ENCODE measurements at places on chromosomes 3 and 15.

DNA sequence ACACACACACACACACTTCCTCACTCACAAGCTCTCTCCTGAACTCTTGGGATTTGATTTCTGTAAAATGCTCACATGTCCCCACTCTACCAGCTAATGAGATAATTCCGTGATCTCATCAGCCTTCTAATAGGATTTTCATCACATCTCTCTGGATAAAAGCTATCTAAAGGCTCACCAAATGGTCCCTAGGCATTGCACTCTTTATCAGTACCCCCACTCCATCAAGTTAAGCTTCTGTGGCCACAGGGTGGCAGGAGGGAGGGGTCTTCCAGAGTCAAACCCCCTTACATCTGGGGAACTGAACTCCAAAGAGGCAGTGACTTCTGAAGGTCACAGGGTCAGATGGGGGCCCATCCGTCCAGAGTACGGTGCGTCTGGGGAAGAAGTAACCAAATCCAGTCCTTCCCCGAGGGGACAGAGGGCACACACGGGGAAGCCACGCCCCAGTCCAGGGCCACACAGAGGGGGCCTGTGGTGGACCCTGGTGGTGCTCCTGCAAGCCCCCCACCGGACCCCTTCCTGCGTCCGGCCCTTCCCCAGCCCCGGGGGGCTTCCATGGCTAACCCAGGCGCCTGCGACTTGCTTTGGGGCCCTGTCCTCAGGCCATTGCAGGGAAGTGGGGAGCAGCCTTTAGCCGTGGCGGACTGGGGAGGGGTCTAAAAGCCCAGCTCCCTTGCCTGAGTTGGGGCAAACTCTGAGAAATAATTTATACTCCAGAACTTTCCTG lies 25.5 kb downstream of the CPN2 start:
- DNase-seq, result no peak

DNA sequence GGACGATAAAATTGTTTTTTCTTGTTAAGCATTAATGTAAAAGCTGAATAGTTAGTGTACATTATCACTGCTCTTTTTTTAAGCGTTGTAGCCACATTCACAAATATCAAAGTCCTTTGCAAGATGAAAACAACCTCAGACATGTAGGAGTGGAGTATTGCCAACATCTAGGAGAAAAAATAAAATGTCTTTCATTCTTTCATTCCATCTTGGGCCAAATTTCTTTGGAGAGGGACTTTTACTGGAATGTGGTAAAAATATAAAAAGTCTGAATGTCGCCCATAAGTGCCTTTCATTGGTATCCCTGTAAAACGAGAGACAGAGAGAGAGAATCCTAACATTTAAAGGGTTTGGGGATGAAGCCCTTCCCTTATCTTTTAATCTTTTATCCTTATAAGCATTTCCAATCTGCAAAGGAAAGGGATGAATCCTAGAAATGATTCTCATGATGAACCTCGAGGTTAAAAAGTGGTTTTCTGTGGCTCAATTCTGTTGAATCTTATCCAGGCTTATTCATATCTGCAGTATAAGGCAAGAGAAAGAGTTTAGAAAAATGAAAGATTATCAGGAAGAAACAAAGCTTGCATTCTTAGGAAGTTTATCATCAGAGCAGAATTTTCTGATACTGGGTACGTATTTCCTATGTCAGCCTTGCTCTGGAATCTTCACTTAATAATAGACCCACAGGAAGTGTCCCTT lies 1031.7 kb downstream of the MCTP2 start:
- no peak for DNase-seq

DNA sequence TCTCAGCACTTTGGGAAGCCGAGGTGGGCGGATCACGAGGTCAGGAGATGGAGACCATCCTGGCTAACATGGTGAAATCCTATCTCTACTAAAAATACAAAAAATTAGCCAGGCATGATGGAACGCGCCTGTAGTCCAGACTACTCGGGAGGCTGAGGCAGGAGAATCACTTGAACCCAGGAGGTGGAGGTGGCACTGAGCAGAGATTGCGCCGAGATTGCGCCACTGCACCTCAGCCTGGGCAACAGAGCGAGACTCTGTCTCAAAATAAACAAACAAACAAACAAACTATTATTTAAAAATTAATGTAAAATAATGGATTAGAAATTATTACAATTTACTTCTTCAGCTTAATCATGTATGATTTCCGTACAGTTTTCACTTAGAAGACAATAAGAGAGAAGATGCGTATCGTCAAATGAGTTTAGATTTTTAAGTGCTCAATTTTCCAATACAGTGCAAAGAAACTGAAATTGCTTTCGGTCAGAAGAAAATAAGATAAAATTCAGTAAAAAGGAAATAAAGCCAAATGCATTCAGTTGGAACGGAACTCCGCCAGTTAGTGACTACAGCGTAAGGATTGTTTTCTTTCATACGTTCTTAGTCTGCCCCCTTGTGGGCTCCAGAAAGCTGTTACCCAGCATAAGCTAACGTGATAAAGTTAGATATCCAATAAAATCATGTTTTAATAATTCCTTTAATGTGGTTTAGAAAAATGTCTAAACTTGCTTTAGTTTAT lies 24.8 kb downstream of the AADAC start:
- DNase-seq, result peak; percentile 38

DNA sequence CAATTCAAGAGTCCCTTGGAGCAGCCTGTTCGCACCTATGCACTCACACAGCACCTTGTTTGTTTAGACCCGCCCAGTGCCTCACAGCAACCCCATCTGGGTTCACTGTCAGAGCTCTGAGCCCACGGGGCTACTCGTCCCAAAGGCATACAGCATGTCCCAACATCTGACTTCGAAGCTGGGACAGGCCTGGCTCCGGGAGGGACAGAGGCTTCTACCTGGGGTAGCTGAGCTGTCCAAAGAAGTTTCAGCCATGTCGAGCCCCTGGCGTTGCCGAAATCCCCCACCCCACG lies 28.6 kb upstream of the CYP11A1 start:
- no peak for DNase-seq

GRCh38 chr3:134378818-134379217 lies 4.6 kb upstream of the AMOTL2 start:
- no peak for DNase-seq

DNA sequence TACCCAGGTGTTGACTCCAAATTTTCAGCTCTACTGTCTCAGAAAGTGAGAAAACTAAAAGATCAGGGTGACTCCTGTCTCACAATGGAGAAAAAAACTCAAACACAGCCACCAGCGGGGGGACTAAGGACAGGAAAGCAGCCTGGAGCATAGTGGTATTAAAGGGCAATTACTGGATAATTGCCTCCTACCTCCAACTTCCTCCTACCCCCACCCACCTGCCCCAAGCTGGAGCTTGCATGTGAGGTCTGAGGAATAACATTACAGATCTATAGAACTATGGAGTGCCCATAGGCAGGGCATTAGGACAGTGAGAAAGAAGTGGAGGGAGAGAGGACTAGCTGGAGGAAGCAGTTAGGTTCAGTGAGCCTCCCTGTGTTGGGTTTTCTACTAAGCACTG lies 2.7 kb upstream of the PCCB start:
- DNase-seq, result no peak

GRCh38 chr15:35505809-35506208 lies 40.2 kb downstream of the DPH6 start:
- DNase-seq, result no peak

DNA sequence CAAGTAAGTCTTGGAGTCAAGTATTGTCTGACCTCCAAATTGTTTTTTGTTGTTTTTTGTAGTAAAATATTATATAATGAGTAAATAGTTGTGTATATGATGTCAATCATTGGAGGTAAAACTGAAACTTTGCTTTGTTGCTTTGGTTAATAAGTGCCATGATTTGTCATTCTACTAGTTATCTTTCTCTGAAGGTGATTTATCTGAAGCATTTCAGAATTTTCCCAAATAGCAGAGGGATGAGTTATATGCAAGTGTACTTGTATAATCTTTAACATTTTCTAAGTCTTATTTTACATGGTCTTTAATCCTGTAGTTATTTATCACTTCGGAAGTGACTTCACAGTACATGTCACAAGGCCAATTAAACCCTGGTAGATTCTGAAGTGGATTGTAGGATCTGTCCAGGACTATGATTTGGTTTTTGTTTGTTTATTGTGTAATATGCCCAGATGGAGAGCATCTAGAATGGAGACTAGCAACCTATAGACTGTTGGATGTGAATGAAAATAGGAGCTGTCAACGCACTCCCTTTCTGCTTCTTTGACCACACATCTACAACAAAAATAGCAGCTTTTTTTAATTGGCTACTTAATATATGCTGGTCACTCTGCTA lies 93.1 kb upstream of the SAMMSON start:
- no peak for DNase-seq

DNA sequence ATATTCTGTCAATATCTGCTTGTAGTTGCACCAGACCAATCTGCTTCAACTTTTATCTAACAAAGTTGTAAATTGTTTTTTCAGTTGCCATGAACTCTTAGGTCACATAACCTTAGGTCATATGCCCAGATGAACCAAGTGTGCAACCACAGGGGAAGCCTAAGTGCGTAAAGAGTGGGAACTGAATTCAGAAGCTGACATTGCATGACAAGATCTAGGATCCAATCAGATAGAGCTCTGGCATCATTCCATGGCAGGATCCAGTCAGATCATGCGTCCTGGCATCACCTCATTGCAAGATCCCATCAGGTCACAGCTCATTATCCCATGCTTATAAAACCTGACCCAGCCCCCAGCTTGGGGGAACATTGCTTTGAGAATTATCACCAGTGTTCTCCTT lies 18.9 kb upstream of the IFT57 start:
- DNase-seq, result no peak

DNA sequence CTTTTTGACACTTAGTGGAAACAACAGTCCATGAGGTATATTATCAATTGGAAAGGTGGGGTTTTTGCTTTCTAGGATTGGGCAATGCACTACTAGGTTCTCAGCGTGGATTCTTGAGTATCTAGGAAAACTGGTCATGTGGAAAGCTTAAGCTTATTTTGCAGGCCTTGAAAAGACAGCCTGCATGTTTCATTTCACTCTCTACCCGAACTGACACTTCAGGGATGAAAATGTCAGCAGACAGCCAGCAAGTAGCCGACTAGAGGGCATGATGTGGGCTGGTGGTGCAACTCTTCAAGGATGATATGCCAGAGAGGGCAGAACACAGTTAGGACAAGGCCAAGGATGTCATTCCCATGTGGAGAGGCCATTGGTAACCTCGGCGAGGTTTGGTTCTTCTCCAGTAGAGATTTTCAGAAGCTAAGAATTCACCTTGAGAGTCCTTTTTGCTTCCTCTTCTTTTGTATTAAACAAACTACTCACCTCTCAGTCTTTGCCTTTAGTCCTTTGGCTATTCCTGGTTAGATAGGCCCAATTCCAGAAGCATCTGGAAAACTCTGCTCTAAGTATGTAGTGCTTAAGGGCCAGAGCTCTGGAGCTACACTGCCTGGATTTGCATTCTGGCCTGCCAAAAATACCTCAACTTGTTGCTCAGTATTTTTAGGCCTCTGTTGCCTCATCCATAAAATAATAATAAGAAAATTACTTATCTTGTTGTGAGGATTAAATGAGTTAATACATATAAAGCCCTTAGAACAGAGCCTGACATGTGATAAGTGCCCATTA lies 17.9 kb downstream of the LPP start:
- no peak for DNase-seq

- DNase-seq, result no peak
Observed at GRCh38 chr3:99253963-99254355, 352.5 kb upstream of the DCBLD2 start.

GRCh38 chr3:190224863-190225692 lies 97.2 kb downstream of the CLDN1 start:
- no peak for DNase-seq

- DNase-seq, result no peak
Observed at GRCh38 chr3:45562027-45562426, 32.5 kb upstream of the LIMD1 start.

- no peak for DNase-seq
Observed at GRCh38 chr15:65841121-65841930, 28.0 kb upstream of the RAB11A start.

- no peak for DNase-seq
Observed at GRCh38 chr3:130395916-130396315, 50.4 kb downstream of the COL6A5 start.

DNA sequence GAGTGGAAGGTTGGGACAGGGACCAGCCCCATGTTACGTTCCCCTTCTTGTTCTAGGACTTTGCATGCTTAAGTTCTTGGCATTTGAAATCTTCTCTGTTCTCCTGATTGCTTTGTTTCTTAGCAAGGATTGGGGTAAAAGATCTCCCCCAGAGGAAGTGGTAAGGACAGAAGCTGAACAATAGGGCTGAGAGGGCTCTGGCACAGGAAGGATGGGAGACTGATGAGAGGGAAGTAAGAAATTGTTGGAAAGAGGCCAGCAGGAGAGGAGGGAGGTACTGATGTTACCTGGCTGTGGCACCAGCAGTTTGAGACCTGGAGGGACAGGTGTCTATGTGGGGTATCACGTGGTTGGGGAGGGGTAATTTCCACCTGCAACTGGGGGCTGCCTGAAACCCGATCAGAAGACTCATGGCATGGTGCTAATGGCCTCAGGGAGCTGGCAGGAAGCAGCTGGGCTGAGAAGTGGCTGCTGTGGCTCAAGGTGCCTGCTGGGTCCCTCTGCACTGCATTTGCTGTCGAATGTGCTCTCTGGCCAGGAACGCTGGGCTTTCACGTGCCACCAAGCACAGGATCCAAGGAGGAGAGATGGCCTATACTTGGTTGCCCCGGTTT lies 108.4 kb downstream of the LSM3 start:
- no peak for DNase-seq

Data from dorsolateral prefrontal cortex (tissue), 122 donors.